ENCODE measurements at places on chromosomes 7 and 10. TPM values are rescaled to one million over a fixed set of nuclear protein-coding genes. Genes with fewer than 3 reads are reported as not detected.

ZNF138 gene
- 4.9 TPM for polyA plus RNA-seq

TAS2R41 gene
- not detected for polyA plus RNA-seq

SPDYE16 gene
- not detected for polyA plus RNA-seq

FAM131B gene
- 2.0 TPM for polyA plus RNA-seq

SUGCT gene
- 8.4 TPM for polyA plus RNA-seq

C1GALT1 gene
- polyA plus RNA-seq: 23.9 TPM

CBLL1 gene
- polyA plus RNA-seq: 20.1 TPM

GRM3 gene
- not detected for polyA plus RNA-seq

MLXIPL gene
- polyA plus RNA-seq: not detected
